Activated CD8-positive, alpha-beta memory T cell treated with anti-CD3 and anti-CD28 coated beads for 1 hour (primary cell): ENCODE measurements at places on chromosomes 16 and 17.
A peak's percentile ranks its signal among the peaks of the same experiment; 100 is the strongest.

- DNase-seq = no peak
Observed at GRCh38 chr17:2905269-2905668, 109.0 kb downstream of the RAP1GAP2 start.

DNA sequence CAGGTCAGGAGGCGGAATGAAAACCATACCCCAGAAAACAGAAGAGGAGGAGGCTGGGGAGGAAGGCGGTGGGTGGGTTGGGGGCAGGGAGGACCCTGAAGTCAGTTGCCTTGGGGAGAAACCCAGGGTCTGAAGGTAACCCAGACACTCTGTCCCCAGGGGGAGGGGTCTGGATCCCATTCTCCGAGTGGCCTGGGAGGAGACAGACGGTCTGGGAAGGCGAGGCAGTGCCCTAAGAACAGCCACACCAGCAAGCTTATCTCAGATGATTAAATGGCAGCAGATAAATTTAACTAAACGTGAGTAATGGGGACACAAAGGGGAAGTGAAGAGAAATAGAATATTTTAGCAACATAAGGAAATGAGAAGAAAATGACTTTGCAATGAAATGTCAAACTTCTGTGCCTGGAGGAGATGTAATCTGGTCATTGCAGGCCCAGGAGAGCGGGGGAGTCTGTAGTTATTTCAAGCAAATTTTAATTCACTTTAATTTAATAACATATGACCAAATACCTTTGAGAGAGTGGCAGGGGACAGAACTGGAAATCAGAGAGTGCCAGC lies 21.4 kb upstream of the ZFP90 start:
- DNase-seq = no peak

- no peak for DNase-seq
Observed at GRCh38 chr17:13835151-13835550, 233.4 kb upstream of the HS3ST3A1 start.

DNA sequence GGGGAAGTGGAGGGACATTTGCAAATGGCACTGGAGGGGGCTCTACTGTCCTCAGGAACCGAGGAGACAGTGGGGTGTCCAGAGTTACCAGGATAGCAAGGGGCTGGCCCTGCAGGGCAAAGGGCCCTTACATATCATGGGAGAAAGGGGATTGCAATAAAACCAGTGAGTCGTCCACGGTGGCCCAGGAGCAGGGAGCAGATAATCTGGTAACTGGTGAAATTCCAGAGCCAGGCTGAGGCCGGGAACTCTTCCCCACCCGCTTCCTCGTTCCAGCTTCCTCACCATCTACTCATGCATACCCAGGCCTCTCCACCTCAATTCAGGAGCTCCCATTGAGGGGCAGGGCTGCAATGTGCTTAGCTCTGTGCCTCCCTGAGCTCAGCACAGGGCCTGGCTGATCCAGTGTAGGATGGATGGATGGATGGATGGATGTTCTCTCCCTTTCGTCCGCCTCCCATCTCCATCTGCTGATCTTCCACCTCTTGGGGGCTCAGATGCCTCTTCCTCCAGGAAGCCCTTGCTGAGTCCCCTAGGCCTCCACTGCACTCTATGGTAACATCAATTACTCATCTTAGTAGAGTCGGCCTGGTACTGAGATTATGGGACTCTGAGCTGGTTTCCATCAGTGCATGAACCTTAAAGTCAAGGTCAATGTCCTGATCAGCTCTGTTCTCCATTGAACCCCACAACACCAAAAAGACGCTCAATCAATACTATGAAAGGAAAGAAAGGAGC lies 41.2 kb upstream of the NDRG4 start:
- DNase-seq = no peak

DNA sequence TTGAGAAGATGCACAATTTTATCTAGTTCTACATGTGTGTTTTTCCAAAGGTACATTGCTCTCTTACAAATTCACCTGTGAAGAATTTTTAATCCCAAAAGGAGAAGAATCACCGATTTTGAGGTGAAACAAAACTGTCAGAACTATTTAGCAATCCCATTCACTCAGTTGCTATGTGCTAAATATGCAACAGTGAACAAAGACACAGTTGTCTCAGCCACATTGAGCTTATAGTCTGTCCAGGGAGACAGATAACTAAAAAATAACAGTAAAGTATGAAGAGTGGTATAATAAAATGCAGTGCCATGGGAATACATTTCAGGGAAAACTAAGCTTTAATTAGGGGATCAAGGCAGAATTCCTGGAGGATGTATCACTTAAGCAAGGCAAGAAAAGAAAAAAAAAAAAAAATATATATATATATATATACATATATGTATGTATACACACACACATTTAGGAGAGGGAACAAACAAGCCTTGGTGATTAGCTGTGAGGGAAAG lies 110.4 kb downstream of the SPAG9 start:
- DNase-seq = no peak

DNA sequence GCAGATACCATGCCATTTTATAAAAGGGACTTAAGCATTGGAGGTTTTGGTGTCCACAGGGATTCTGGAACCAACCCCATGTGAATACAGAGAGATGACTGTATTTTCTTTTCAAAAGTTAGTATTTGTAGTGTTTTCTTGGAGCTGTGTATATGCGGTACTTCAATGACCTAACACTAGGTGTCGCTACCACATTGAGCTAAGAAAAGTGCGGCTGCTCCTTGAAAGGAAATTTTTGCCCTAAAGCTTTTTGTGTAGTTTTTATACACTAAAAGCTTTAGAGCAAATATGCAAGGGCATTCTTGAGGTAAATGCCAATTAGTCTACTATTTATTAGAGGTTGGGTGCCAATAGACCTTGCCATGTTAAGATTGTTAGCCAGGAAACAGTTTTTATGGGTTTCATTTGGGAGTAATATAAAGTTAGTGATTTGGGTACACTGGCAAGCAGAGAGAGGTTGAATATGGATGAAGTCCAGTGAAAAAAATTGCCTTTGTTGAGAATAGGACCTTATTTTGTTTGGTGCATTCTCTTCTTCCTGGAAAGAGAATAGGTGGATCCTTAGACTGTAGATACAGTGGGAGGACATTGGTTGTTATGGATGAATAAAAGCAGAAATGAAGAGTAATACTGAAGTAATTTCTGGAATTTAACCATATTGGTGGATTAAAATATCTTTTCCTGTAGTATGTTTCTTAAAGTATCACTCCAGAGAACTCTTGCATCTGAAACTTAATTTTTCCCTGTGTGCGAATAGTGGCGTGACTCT lies 43.3 kb downstream of the BCAS3 start:
- no peak for DNase-seq

GRCh38 chr17:38342886-38343607 lies 709 bp downstream of the GPR179 start:
- no peak for DNase-seq

- no peak for DNase-seq
Observed at GRCh38 chr16:74448990-74449389, 27.7 kb upstream of the CLEC18B start.

DNA sequence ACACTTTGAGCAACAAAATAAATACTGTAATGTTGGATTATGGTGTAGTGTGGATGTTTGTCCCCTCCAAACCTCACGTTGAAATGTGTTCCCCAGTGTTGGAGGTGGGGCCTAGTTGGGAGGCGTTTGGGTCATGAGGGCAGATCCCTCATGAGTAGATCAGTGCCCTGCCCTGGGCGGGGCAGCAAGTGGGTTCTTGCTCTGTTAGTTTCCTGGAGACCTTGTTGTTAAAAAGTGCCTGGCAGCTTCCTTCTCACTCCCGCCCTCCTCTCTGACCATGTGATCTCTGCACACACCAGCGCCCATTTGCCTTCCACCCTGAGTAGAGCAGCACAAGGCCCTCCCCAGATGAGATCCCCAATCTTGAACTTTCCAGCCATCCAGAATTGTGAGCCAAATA lies 67.7 kb downstream of the MPRIP start:
- DNase-seq = no peak

DNA sequence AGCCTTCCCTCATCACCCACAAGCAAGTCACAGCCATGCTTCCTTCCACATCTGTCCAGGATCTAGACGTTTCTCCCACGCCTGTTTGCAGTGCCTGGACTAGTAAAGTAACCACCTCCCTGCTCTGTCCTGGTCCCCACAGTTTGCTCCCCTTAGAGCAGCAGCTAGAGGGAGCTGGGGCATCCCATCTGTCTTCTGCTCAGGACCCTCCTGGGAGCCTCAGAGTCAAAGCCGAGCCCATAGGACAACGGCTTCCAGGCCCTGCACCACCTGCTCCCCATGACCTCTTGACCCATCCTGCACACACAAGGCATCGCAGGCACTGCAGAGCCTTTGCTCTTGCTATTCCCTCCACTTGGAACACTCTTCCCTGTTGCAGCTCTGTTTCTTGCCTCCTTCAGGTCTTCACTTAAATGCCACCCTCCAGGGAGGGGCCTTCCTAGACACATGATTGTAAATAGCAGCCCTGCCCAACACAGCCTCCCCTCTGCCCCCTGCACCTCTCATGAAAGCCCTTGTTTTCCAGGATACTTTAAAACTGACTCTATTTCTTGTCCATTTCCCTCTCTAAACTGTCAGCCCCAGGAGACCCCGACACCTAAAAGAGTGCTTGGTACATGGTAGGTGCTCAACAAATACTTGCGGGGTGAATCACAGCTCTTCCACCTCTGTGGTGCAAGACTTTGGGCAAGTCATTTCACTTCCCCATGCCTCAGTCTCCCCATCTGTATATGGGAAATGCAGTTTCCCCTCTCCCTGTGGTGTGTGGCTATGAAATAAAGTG lies 3.1 kb downstream of the NATD1 start:
- DNase-seq = no peak

DNA sequence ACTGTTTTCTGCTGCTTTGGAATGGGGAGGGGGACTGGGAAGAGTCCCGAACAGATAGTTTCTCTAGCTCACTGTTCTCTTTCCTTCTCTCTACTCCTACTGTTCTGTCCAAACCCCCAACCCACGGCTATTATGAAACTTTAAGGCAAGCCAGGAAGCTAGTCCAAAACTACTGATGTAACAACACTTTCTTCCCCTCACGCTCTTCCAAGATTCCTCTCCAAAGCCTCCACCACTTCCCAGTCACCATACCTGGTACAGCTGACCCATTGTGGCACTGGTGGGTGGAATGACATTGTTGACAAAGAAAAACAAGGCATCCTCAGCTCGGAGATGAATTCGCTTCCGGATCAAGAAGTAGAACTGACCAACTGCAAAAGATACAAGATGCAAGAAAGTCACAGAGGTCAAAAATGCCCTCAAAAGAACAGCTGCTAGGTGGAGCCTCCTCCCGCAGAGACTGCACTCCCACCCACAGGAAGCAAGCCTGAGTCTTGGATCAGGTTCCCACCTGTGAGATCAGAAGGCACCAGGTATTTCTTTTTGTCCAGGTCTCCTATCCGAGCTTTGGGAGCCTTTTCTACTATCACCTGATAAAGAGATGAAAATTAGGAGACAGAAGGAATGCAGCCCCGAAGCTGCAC lies 1.0 kb downstream of the GABARAP start:
- no peak for DNase-seq

DNA sequence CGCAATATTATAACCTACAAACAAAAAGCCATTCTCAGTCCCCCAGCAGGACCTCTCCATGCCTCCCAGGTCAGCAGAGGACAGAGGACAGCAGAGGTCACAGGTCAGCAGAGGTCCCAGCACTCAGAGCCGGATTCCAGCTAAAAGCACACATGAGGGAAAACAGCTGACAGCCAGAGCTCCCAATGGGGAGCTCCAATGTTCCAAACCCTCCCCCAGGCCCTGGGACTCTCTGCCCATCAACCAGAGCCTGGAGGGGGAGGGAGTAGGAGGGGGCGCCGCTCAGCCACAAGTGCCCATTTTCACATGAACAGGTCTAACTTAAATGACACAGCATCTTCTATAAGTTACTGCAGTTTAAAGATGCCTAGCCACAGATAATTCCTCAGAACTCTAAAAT lies 77.5 kb downstream of the ANKRD11 start:
- no peak for DNase-seq

DNA sequence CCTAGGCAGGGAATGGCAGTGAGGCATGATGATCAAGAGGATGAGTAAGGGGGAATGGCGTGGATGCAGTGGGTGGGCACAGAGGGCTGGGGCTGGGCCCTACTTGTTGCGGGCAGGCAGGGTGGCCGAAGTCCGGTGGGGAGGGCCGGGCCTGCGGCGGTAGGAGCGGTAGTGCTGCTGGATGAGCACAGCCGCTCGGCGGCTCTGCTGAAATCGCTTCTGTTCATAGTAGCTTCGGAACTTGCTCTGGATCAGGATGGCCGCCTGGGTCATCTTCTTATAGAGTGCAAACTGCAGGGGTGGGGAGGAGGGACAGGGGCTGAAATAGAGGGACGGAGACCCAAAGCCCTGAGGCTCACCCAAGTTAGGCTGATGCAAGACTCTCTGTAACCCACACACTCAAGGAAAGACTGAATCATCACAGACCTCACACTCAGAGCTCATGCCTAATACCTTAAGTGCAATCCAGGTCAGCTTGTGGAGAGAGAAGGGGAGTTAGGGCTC lies 1.5 kb upstream of the SPAG7 start:
- no peak for DNase-seq

GRCh38 chr16:61993108-61993507 lies 43.1 kb downstream of the CDH8 start:
- DNase-seq = no peak

GRCh38 chr17:40963838-40964237 lies 2.9 kb downstream of the KRT39 start:
- DNase-seq = no peak

GRCh38 chr16:5575646-5576245 lies 478.2 kb upstream of the EEF2KMT start:
- no peak for DNase-seq

DNA sequence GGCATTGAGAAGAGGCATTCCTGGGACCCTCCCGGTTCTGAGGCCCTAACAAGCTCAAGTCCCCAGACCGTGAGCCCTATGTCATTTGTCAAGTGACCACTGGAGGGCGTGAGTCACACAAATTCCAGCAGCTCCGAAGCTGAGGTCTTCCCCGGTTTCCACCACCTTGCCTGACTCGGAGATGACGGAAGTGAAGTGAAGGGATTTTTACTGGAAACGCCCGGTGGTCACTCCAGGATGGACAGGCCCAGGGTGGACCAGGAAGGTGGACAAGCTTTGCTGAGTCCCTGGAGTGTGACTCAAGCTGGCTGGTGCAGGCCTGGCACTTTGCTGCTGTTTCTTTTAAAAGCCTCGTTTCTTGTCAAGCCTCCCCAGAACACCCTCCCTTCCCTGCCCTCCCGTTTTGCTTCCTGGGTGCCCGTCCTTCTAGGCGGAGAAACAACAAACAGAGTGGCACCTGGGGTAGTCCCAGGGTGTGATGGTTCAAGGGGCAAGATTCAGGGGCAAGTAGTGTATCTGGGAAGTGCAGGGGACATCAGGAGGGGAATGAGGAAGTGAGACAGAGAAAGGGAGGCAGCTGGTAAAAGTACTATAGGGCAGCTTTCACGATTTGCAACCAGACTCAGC lies 5.3 kb upstream of the NOS2 start:
- peak; percentile 52 for DNase-seq

- no peak for DNase-seq
Observed at GRCh38 chr17:77392376-77393273, 251.9 kb downstream of the SEC14L1 start.

- DNase-seq = no peak
Observed at GRCh38 chr17:633133-633532, 81.5 kb downstream of the VPS53 start.

GRCh38 chr17:72167593-72167992 lies 46.8 kb downstream of the SOX9 start:
- no peak for DNase-seq
